Thymus (tissue), 14 donors: ENCODE measurements at places on chromosomes 1 and 21. TPM values are rescaled to one million over a fixed set of nuclear protein-coding genes. Genes with fewer than 3 reads are reported as not detected.

MSH4 gene
- polyA plus RNA-seq = 0.89 TPM

FGGY gene
- polyA plus RNA-seq = 25.3 TPM

KIFAP3 gene
- polyA plus RNA-seq = 19.5 TPM

PRRX1 gene
- 18.3 TPM for polyA plus RNA-seq

GPR137B gene
- polyA plus RNA-seq = 15.7 TPM

IQCC gene
- polyA plus RNA-seq = 2.8 TPM

ZFP69B gene
- 1.4 TPM for polyA plus RNA-seq

FAM229A gene
- polyA plus RNA-seq = 14.6 TPM

ADAMTSL4 gene
- 17.9 TPM for polyA plus RNA-seq

NUF2 gene
- 17.8 TPM for polyA plus RNA-seq

DNAI4 gene
- polyA plus RNA-seq = 4.9 TPM

CHI3L2 gene
- polyA plus RNA-seq = 190 TPM

HHIPL2 gene
- polyA plus RNA-seq = 0.57 TPM

FALEC gene
- polyA plus RNA-seq = 0.16 TPM

DCST1 gene
- polyA plus RNA-seq = not detected

IFI44L gene
- polyA plus RNA-seq = 30.9 TPM

OR2L2 gene
- 0.14 TPM for polyA plus RNA-seq

FCGR3A gene
- polyA plus RNA-seq = 41.1 TPM

TFF1 gene
- 2.4 TPM for polyA plus RNA-seq

CLDN14 gene
- 0.78 TPM for polyA plus RNA-seq

C4BPA gene
- polyA plus RNA-seq = 0.32 TPM

B3GALT2 gene
- polyA plus RNA-seq = 0.21 TPM

GJA4 gene
- polyA plus RNA-seq = 10.0 TPM

FCER1A gene
- 3.3 TPM for polyA plus RNA-seq

DPT gene
- 21.5 TPM for polyA plus RNA-seq

KLHDC7A gene
- polyA plus RNA-seq = 0.05 TPM

CELA2A gene
- polyA plus RNA-seq = 0.41 TPM

PGLYRP3 gene
- polyA plus RNA-seq = 0.94 TPM

ANKRD34A gene
- polyA plus RNA-seq = 0.89 TPM
